Uterus (tissue), 4 donors: ENCODE measurements at places on chromosomes 6 and 20. TPM values are rescaled to one million over a fixed set of nuclear protein-coding genes. Genes with fewer than 3 reads are reported as not detected.
A peak's percentile ranks its signal among the peaks of the same experiment; 100 is the strongest.

DNA sequence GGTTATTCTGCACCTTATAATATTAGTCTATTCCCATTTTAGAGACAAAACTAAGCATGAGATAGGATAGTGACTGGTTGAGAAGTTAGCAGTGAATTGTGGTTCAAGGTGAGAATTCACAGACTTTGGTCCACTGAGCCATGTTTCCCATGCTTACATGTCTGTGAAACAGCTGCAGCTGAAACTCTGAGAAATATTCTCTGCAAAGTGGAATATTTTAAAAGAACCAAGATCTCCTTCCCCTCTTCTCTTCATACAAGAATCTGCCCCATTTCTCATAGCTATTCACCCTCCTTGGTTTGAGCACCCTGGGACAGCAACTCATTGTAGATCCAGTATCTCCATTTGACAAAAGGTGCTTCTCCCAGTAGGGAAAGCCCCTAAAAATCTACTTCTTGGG, 70.2 kb upstream of the TMEM170B start:
- DNase-seq, result no peak
- no peak overlapping the region for H3K27ac ChIP-seq
- H3K27me3 ChIP-seq, result no peaks in the 10 kb centered on the region
- no peaks in the 10 kb centered on the region for H3K36me3 ChIP-seq
- no peak overlapping the region for H3K4me3 ChIP-seq

DNA sequence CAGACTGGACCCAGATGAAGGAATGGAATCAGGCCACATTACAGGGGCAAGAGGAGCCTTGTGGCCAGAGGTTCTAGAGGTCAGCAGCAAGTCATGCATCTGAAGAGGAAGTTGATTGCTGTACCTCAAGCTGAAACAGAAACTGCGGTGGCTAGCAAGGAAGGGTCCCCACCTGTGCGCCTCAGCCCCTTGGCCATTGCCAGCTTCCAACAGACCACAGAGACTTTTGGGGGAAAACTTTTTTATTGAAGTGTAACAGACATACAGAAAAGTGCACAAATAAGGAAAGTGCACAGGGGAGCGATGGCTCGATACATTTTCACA, 26.8 kb upstream of the SLC9A8 start:
- H3K27ac ChIP-seq, result no peak overlapping the region
- no peaks in the 10 kb centered on the region for H3K27me3 ChIP-seq
- H3K4me1 ChIP-seq, result no peaks in the 10 kb centered on the region
- no peak for DNase-seq
- H3K4me3 ChIP-seq, result no peak overlapping the region
- no peaks in the 10 kb centered on the region for H3K36me3 ChIP-seq

DNA sequence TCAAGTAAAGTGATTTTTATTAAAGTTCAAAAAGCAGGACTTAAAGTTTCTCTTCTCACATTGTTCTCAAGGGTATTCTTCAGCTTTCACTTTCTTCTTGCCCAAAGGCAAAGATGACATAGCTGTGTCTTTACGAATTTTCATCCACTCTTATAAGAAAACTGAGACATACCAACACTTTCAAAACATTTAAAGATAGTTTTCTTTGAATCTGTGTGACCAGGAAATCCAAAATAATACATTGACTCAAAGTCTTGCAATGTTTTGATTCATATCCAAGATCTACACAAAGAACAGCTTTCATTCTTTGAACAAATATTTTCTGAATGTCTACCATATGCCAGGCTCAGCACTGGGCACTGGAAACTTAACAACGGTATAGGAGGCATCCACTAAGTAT, 117.9 kb downstream of the SIM1 start:
- no peak overlapping the region for H3K4me3 ChIP-seq
- no peak overlapping the region for H3K27ac ChIP-seq

DNA sequence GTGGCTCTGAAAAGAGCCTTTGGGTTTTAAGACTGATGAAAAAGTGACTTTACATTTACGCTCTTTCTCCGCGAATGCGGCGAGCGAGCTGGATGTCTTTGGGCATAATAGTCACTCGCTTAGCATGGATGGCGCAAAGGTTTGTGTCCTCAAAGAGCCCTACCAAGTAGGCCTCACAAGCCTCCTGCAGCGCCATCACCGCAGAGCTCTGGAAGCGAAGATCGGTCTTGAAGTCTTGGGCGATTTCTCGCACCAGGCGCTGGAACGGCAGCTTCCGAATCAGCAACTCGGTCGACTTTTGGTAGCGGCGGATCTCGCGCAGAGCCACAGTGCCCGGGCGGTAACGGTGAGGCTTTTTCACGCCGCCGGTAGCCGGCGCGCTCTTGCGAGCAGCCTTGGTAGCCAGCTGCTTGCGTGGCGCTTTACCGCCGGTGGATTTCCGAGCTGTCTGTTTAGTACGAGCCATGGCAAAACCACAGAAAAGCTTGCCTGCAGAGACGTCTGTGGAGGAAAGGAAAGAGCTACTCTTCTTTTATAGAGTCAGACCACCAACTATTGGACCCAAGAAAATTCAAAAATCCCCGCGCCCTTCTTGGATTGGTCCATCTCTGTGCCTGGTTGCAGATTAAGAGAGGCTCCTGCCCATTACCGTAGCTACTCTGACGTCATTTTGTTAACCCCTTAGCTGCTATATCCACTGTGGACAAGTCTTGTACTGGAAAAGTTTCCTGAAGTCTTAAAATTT, 55.5 kb upstream of the HFE start:
- H3K4me1 ChIP-seq, result no peaks in the 10 kb centered on the region
- H3K36me3 ChIP-seq, result no peaks in the 10 kb centered on the region
- DNase-seq, result peak; percentile 91
- H3K4me3 ChIP-seq, result peak overlapping the region; percentile 62
- H3K27me3 ChIP-seq, result no peaks in the 10 kb centered on the region

DNA sequence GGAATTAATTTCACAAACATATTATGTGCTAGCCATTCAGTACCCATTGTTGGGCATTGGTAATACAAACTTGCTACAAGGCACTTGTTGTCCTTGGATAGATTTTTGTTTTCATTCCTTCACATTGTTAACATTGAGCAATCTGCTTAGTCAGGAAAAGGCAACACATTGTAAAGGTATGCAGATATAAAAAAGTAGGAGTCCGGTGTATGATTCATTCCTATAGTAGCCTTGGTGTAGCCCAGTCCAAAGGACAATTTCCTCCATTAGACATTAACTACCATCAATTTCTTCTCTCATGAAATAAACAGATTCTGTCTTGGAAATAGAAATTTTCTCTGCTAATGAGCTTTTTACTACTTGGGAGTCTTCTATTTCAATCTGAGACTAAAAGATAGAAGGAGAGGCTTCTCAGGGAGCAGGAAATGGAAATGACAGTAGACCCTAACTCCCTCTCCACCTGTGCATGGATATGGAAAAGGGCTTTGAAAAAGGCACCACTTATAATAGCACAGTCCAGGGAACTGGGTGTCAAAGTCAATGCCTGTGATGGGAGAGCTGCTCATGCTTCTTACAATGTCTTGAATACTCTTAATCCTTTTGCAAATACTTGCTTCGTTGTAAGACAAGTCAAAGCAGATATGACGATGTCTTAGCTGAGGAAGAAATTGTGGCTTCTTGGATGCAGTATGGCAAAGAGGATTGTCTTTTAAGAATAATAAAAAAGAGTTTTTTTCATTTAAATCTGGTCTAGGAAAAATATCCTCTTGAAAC, 369.4 kb upstream of the CITED2 start:
- no peaks in the 10 kb centered on the region for H3K36me3 ChIP-seq
- no peak overlapping the region for H3K4me3 ChIP-seq
- no peaks in the 10 kb centered on the region for H3K27me3 ChIP-seq

GRCh38 chr6:36840432-36841403, 1.5 kb upstream of the CPNE5 start:
- H3K27me3 ChIP-seq, result no peaks in the 10 kb centered on the region
- peak overlapping the region; percentile 46 for H3K4me3 ChIP-seq
- H3K27ac ChIP-seq, result peak overlapping the region; percentile 19
- no peaks in the 10 kb centered on the region for H3K36me3 ChIP-seq
- no peaks in the 10 kb centered on the region for H3K4me1 ChIP-seq

The MUCL3 gene
- total RNA-seq, result not detected

The SRMS gene
- not detected for total RNA-seq

The LYRM4 gene
- 3.1 TPM for total RNA-seq

GRCh38 chr6:1285556-1285955, 26.3 kb upstream of the FOXQ1 start:
- no peak for DNase-seq
- no peaks in the 10 kb centered on the region for H3K4me1 ChIP-seq
- H3K36me3 ChIP-seq, result no peaks in the 10 kb centered on the region
- H3K4me3 ChIP-seq, result no peak overlapping the region
- H3K27ac ChIP-seq, result no peak overlapping the region
- H3K27me3 ChIP-seq, result no peaks in the 10 kb centered on the region

DNA sequence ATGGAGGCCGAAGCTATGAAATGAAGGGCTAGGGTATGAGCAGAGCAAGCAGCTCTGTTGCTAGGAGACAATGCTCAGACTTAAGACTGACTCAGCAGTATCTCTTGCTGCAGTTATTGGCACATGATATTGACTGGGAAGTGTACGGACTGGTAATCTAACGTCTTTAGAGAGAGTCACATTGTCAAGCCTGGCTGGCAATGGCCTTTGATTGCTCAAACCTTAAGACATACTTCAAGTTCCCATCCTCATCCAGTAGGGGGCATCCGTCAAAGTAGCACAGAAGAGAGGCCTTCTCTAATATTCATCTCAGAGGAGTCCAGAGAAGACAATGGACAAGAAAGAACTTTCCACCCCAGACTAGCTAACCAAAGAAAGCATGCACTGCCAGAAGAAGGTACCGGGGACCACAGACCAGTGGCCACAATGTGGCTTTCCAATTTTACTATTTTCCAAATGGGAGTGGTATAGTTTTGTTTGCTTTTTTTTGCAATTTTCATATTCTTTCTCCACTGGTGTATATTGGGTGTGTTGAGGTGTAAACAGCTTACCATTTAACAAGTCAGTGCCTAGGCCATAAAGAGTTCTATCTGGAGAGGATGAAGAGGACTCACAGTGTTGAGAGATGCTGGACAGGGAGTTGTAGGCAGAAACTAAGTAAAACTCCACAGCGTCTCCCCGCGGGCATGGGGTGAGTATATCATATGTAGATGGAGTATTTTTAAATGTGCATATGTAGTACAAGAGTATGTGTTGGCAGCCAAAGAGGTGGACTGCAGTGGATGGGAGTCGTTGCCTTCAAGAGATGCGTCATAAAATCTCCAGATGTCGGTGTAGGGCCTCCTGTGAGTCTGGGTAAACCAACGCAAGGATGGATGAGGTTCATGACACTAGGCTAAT, 36.7 kb downstream of the LRFN2 start:
- H3K4me1 ChIP-seq, result no peaks in the 10 kb centered on the region
- no peak overlapping the region for H3K27ac ChIP-seq

DNA sequence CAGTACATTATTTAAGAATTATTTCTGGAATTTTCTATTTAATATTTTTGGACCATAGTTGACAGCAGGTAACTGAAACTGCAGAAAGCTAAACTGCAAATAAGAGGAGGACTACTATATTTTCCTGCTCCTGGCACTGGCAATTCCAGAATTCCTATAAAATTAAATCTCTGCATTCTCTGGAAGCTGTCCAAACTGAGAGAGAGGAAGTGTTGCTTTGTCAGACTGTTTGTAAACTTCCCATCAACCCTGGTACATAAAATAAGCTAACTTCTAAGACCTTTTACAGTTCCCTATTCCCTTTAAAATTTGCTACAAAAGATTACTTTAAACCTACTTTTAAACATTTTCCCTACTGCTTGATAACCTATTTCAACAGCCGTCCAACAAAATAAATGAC, 196.1 kb upstream of the RUNX2 start:
- no peaks in the 10 kb centered on the region for H3K4me1 ChIP-seq
- DNase-seq, result no peak
- no peak overlapping the region for H3K4me3 ChIP-seq
- no peaks in the 10 kb centered on the region for H3K36me3 ChIP-seq
- H3K27ac ChIP-seq, result no peak overlapping the region

The ZMYND8 gene
- 26.7 TPM for total RNA-seq

The FOXF2 gene
- not detected for total RNA-seq

The HLA-DOB gene
- total RNA-seq, result 0.82 TPM

- no peak overlapping the region for H3K27ac ChIP-seq
- H3K4me1 ChIP-seq, result no peaks in the 10 kb centered on the region
- DNase-seq, result peak; percentile 31
- H3K36me3 ChIP-seq, result no peaks in the 10 kb centered on the region
- H3K4me3 ChIP-seq, result no peak overlapping the region
Measured at GRCh38 chr20:34538671-34539123, 19.8 kb upstream of the MAP1LC3A start.

DNA sequence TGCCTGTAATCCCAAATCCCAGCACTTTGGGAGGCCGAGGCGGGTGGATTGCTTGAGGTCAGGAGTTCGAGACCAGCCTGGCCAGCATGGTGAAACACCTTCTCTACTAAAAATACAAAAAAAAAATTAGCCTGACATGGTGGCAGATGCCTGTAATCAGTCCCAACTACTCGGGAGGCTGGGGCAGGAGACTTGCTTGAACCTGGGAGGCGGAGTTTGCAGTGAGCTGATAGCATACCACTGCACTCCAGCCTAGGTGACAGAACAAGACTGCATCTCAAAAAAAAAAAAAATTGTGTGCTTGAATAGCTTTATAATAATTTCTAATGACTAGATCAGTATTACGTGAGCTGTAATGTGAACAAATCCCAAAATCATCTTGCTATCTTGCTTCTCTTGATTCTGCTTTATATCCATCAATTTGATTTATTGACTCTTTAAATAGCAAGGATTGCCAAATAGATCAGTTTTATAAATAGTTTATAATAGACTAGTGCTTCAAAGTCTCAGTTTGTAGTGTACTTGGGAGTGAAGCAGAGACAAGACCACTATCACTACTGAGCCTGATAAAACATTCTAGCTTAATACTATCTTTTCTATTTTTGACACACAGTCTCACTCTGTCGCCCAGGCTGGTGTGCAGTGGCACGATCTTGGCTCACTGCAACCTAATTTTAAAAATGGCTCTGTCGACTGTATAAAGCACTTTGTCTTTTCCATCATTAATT, 7.1 kb downstream of the AMD1 start:
- H3K4me1 ChIP-seq, result peaks cover 5% of the 10 kb centered on the region
- no peak overlapping the region for H3K4me3 ChIP-seq
- H3K27me3 ChIP-seq, result no peaks in the 10 kb centered on the region
- H3K36me3 ChIP-seq, result no peaks in the 10 kb centered on the region

GRCh38 chr20:39758876-39759275, 796.7 kb downstream of the DHX35 start:
- H3K4me3 ChIP-seq, result no peak overlapping the region
- H3K27me3 ChIP-seq, result no peaks in the 10 kb centered on the region
- no peaks in the 10 kb centered on the region for H3K36me3 ChIP-seq
- H3K27ac ChIP-seq, result no peak overlapping the region

The GABRR1 gene
- total RNA-seq, result not detected

The IRAK1BP1 gene
- 4.6 TPM for total RNA-seq

The POFUT1 gene
- 47.1 TPM for total RNA-seq

The PRPH2 gene
- 7.0 TPM for total RNA-seq

GRCh38 chr6:154672086-154672485, 61.1 kb upstream of the SCAF8 start:
- DNase-seq, result no peak
- no peak overlapping the region for H3K27ac ChIP-seq
- H3K4me1 ChIP-seq, result no peaks in the 10 kb centered on the region
- H3K4me3 ChIP-seq, result no peak overlapping the region

- no peaks in the 10 kb centered on the region for H3K27me3 ChIP-seq
- H3K27ac ChIP-seq, result no peak overlapping the region
- DNase-seq, result no peak
- H3K4me1 ChIP-seq, result no peaks in the 10 kb centered on the region
- no peak overlapping the region for H3K4me3 ChIP-seq
Measured at GRCh38 chr6:53734473-53735299, 60.1 kb upstream of the LRRC1 start.

- H3K27me3 ChIP-seq, result no peaks in the 10 kb centered on the region
- no peak for DNase-seq
- no peaks in the 10 kb centered on the region for H3K36me3 ChIP-seq
- H3K27ac ChIP-seq, result peak overlapping the region; percentile 49
- H3K4me1 ChIP-seq, result no peaks in the 10 kb centered on the region
Measured at GRCh38 chr20:23269954-23270353, 80.6 kb upstream of the NXT1 start.
